ENCODE measurements at places on chromosomes 3 and 15.

GRCh38 chr15:69758810-69759790 lies 306.5 kb downstream of the RPLP1 start:
- no peak for DNase-seq

- no peak for DNase-seq
Measured at GRCh38 chr3:58708116-58708791, 41.7 kb upstream of the FAM3D start.

GRCh38 chr3:135471911-135472310 lies 493.6 kb upstream of the PPP2R3A start:
- DNase-seq = no peak

GRCh38 chr3:152839511-152839910 lies 4.6 kb downstream of the P2RY1 start:
- DNase-seq = no peak

DNA sequence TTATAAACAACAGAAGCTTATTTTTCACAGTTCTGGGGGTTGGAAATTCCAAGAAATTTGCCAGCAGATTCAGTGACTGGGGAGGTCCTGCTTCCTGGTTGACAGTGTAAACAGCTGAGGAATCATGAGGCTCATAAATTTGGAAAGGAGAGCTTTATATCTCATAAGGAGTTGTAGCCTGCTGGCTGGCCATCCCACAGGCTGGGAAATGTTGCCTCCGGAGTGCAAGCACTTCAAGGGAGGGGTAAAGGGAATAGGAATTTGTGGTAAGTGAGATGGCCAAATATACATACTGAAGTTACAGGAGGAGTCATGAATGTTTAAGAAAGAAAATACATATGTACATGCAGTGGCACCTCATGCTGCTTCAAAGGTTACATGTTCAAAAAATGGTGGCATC lies 217.2 kb upstream of the CBLB start:
- DNase-seq = no peak

DNA sequence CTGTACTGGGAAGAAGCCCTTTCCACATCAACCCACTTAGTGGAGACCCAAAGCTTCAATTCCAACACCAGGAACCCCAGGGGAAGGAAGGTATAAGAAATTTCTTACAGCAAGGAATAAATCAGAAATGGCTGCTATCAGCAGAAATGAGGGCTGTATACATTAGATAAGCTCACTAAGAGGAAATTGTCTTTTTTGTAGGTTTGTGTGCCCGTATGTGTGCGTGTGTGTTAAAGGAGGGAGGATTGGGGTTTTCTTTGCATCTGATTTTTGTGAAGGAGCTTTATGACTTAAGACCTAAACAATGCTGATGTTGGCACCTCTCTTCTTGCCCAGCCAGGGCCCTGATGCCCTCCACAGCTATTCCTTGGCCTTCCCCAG lies 18.6 kb downstream of the ARRDC4 start:
- no peak for DNase-seq

All from NCI-H1417 (cell line).